NCI-H1436 treated with DMSO at 0.1 percent for 48 hours (cell line): ENCODE measurements at places on chromosomes 6 and 20.

GRCh38 chr6:7446619-7447325, 57.2 kb downstream of the RIOK1 start:
- DNase-seq: no peak

DNA sequence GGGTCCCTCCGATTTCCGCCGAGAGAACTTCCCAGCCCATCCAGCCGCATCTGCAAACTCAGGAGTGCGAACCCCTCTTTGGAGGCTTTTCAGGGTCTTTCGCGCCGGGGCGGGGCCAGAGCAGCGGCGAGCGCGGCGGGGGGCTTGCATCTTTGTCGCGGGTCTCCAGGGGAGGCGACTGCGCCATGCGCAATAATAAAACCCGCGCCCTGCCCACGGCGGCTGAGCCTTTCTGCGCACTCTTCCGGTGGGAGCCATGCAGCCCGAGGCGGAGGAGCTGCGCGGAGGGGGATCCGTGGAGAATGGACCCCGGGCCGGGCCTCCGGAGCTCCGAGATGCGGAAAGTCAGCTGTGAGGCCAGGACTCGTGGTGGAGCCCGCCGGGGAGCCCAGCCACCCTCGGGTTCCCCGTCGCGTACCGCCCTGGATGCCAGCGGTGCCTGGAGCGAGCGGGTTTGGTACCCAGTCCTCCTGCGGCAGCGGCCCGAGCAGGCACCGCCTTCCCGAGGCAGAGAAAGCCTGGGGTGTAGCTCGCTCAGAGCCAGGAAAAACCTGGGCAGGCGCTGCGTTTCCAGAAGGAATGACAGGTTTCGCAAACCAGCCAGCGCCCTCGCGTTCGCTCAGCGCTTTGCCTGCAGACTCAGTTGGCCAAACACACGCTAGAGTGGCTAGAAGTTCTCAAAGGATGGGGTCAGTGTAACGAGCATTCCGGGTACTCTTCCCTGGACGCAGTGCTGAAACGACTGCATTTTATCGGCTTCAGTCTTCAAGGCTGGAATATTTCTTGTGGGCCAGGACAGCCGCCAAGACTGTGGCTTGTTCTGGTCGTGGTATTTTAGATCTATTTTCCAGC, 1.2 kb downstream of the AKAP12 start:
- DNase-seq: no peak

- DNase-seq: no peak
These were observed 1089.3 kb upstream of the DEFB115 start for GRCh38 chr20:30168025-30168799.

DNA sequence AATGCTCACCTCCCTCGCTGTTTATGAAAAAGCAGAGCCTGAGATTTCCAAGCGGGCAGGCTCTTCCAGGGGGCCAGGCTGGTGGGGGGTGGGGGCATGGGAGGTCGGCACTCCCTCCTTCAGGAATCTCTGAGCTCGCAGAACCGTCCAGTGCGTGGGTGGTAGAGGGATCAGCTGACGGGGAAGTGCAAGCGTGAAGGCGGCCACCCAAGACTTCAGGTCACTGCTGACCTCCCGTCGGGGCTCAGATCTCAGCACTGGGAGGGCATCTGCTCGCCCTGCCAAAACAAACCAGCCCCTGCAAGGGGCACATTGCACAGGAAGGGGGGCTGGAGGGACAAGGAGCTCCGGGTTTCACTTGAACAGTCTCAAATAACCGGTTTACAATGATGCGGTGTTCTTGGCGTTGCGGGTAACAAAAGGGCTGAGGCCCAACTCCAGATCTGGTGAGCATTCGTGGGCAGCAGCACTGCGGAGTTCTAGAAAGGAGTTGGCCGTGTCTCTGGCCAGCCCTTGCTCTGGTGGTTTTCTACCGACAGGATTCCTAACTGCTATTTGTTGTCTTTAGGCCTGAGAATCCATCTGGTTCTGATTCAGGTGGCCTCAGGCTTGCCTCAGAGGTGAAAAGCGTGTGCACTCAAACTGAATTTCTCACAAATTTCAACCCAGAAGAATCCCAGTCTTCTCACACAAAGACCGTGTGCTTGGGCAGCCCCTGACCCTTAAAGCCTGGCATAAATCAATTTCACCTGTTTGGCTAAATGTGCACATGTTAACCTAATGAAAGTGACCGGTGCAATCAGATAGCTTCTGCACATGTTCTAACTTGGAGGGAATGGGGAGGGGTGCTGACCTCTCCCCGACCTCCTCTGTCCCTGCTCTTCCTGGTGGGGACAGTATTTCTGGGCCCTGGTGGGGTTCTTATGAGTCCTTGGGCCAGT, 191.6 kb downstream of the MYLK4 start:
- no peak for DNase-seq
